Spleen (tissue), 13 donors: ENCODE measurements at places on chromosomes 6 and 20. TPM values are rescaled to one million over a fixed set of nuclear protein-coding genes. Genes with fewer than 3 reads are reported as not detected.
A peak's percentile ranks its signal among the peaks of the same experiment; 100 is the strongest.

DNA sequence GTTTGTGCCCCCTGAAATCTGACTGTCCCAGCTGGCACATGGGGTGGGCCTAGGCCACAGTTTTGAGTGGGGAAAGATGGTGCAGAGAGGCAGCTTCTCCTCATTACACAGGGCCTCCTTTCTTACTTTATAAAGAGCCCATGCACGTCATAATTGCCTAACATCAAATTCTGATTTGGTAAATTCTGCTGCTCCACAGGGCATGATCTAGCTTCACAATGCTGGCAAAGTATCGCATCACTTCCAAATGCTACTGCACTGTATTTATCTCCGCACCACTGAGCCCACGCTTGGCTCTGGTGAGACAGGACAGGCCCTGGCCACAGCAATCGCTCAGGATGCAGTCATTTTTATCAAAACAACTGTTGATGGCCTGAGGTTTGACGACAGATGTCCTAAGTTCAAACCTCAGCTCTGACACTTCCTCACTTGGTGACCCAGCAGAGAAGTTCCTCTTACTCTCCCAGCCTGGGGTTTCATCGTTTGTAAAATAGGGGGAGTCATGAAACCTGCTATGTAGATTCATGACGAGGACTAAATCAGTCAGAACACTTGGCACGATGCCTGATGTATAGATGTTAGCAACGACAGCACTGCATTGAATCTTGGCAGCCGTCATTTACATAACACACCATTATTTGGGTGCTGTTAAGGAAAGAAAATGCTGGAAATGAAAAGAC is 187.9 kb downstream of the TTLL2 start:
- DNase-seq = no peak

DNA sequence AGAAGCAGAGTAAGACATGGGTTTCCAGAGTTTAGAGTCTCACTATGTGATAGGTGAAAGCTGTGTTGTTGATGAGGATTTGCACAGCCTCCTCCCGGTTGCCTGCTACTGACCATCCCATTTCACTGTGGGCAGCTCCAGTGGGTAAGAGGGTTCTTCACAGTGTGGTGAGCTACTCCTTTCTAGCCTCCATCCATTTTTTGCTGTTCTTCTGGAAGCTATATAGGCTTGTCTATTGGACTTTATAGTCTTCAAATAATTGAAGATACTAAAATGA is 13.4 kb downstream of the UST start:
- no peak for DNase-seq

DNA sequence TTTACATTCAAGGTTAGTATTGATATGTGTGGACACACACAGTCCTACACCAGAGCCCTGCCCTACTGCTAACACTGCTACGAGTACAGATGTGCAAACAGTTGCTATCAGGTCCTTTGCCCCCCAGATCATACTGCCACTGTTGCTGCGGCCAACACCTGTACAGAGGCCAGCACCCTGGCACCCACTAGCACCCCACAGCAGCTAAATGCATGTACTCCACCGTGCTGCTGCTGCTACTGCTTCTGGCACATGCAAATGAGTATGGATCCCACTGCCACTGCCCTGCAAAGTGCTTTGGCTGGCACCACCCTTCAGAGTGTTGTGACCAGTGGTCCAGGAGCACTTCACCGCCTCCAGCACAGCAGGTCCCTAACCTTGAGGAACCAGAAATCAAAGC is 621.9 kb downstream of the GRIK2 start:
- peak; percentile 28 for DNase-seq

- no peak for DNase-seq
Observed at GRCh38 chr6:34053721-34054120, 92.2 kb downstream of the GRM4 start.

DNA sequence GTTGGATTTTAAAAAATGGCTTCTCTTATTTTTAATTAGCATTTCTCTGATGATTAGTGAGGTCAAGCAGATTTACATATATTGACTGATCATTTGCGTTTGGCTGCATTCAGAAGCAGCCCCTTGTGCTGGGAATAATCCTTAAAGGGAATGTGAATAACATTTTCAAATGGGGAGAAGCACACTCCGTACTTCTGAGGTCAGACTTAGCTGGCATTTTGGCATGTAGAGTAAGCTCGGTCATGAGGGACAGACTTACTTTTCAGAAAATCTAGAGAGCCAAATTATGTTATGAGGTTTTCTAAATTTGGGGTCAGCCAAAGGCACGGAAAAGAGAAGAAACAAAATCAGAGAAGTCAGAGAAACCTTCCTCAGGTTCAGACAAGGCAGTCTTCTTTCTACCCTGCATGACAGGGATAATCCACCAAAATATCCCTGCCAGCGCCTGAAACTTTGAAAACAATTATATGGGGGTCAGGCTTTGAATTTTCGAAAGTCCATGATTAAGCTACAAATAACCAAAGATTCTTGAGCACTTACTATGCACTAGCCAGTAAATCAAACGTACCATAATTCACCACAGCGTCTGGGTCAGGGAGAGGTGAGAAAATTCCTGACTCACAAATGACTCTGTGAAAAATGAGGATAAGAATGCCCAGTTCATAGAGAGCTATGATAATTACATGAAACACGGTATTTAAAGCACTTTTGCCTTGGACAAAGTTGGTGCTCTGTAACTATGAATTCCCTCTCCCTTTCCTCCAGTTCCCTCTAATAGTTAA is 44.9 kb downstream of the ADAT2 start:
- no peak for DNase-seq

SLC22A16 gene
- 2.0 TPM for total RNA-seq

DNA sequence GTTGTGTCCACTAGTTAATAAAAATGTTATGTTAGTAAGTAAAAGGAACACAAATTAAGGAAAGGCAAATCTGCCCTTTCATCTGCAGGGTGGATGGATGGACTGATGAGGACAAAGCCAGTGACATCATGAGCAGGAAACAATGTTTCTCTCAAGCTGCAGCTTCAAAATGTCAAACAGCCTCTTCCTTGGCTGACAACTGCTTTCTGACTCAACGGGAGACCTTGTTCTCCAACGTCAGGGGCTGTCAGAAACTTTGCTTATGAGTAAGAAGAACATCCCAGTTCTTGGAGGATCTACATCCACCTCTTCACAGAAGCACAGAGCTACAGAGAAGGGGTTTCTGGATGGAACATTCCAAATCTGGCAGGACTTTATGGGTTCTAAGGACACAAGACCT is 6.0 kb downstream of the CST2 start:
- DNase-seq = no peak

GRCh38 chr6:147704691-147705090 is 196.2 kb downstream of the SAMD5 start:
- no peak for DNase-seq

DNA sequence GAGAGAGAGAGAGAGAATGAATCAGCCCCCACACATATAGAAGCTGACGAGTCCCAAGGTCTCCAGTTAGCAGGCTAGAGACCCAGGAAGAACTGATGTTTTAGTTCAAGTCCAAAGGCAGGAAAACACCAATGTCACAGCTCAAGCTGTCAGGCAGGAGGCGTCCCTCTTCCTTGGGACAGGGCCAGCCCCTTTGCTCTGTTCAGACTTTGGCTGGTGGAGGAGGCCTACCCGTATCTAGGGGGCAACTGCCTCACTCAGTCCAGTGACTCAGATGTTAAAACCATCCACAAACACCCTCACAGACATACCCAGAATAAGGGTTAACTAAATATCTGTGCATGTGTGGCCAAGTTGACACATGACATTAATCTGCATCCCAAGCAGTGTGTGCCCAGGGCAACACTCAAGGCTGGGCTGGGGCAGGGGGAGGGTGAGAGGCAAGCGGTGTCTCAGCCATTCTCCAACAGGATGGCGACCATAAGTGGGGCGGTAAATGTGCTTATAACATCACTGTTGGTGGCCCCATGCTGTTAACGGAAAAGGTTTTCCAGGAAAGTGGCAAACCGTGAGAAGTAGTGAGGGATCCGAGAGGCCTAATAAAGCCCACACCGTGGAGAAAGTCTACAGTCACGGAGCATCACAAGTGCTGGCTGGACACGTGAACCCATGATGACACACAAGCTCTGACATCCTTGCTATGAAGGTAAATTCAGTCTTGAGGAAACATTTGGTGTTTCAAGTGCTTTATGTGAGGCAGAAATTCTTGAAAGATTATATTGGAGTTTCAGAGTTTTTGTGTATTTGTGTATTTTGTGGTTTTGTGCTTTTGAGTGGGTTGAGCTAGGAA is 28.1 kb downstream of the RAMACL start:
- DNase-seq = peak; percentile 64

- no peak for DNase-seq
Observed at GRCh38 chr6:85684133-85684808, 41.6 kb upstream of the SYNCRIP start.

DNA sequence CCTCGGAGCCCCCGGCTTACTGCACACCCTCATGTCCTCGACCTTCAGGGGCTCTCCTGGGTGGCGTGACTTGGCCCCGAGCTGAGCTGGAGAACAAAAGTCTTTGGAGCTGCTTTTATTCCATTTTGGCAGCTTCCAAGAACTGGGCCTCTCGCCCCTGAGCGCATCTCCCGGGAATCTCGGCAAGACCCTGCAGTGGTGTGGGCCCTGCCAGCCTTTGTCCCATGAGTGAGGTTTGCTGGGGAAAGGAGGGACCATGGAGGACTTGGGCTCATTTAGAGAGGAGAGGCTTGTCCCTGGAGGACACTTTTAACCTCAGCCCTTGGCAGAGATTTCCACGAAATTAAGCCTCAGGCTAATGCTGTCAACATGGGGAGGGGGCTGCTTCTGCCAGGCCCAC is 62.3 kb upstream of the SLCO4A1 start:
- DNase-seq = no peak
